Germinal center (tissue), 1 donor: ENCODE measurements at places on chromosomes 1 and 21.

- DNase-seq, result no peak
Observed at GRCh38 chr1:110218739-110219138, 8.6 kb downstream of the KCNC4 start.

- no peak for DNase-seq
Observed at GRCh38 chr1:182303778-182304177, 87.8 kb downstream of the GLUL start.

GRCh38 chr21:41851090-41851790, 27.9 kb downstream of the PRDM15 start:
- DNase-seq, result no peak

GRCh38 chr1:94819238-94819944, 766 bp upstream of the SLC44A3 start:
- DNase-seq, result no peak

- no peak for DNase-seq
Observed at GRCh38 chr1:30522031-30523004, 201.1 kb downstream of the MATN1 start.

DNA sequence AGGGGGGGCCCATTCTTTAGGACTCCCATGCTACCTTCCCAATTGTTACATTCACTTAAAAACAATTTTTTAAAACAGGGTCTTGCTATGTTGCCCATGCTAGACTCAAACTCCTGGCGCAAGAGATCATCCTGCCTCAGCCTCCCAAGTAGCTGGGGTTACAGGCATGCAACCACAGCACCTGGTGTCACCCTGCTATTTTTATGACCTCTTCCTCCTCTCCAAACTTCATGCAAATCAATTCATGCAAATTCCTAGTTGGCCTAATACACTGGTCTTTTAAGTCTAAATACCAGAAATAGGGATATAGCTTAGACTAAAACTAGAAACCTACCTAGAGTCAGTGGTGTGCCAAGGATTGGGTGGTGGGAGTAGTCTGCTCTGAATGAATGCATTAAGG, 30.1 kb downstream of the CDKN2C start:
- peak; percentile 79 for DNase-seq

- peak; percentile 48 for DNase-seq
Observed at GRCh38 chr1:94039514-94039870, 81.5 kb downstream of the ABCA4 start.

GRCh38 chr1:188514917-188515316, 1686.2 kb downstream of the PLA2G4A start:
- no peak for DNase-seq

DNA sequence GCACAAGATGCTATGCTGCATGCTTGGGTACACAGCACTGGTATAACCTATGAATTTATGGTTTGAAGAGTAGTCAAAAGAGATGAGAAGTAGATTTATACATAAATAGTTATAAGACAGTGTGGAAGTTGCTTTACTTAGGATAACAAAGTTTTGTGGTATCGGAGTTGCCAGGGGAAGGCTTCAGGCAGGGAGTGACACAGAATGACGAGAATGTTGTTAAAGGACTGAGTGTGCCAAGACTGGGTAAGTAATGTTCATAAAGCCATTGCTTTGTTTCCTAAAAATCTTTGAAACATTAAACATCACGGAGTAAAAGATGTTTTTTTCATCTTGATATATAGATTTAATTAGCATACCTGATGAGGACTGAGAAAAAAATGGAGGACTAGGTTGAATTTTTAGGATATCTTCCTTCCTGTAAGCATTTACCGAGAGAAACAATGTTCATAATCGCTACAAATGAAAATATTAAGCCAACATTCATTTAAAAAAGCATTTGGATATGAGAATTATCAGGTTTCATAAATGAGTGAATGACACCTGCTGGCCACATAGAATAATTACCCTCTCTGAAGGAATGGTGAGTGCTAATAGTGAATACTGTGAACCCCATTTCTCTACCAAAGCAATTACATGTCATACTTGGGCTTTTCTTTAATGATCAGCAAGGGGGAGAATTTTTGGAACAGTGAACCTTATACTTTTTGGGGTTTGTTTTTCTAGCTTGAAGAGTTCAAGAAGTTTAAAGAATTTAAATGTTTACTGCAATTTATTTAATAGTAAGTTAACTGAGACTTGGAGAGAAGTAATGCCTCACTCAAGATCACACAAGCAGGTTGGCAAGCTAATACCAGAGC, 28.4 kb downstream of the EXTL2 start:
- peak; percentile 14 for DNase-seq

DNA sequence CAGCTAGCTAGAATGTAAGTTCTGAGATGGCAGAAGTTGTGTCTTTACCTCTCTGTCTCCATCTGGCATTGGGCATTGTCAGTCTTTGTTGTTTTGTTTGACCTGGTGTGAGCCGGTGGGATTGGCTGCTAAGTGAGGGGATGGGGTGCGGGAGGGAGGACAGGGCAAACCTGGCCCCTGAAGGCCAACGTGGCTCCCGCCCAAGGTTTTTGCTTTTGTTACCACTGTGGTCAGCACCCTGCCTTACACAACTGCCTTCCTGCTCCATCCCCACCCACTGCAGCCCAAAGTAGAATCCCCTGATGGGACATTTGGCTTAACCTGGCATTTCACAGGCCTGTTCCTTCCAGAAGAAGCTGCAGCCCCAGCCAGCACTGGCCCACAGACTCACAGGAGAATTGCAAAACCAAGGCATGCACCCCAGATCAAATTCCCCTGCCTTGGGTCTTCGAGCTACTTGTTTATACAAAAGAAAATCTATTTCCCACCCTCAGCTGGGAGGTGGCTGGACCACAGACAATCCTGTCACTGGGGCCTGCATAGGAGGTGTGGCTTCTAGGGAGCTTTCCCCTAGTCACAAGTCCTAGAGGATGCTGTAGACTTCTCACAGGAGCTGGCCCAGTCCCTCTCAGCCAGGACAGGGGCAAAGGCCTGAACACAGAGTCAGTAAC, 147.5 kb downstream of the TRABD2B start:
- DNase-seq, result no peak

DNA sequence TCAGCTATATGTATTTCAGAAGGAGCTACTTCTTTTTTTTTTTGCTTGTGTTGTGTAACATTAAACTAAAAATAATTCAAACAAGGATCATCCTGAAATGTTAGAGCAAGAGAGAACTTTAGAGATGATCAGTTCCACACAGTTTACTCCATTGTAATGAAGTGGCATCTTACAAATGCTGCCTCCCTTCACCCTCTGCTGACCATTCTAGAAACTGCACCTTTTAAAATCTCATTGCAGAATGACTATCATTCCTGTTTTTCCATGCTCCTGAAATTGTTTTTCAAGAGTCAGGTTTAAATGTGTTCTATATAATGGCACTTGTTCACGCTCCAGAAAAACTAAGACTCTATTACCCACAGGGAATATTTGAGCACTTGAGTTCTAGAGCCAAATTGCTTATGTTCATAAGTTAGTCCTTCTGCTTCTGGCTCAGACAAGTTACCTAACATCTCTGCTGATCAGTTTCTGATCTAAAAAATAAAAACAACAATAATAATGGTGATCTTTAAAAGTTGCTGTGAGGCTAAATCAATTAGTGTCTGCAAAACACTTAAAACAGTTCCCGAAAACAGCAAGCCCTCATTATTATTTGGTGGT, 21.5 kb upstream of the SLC44A5 start:
- DNase-seq, result peak; percentile 10

DNA sequence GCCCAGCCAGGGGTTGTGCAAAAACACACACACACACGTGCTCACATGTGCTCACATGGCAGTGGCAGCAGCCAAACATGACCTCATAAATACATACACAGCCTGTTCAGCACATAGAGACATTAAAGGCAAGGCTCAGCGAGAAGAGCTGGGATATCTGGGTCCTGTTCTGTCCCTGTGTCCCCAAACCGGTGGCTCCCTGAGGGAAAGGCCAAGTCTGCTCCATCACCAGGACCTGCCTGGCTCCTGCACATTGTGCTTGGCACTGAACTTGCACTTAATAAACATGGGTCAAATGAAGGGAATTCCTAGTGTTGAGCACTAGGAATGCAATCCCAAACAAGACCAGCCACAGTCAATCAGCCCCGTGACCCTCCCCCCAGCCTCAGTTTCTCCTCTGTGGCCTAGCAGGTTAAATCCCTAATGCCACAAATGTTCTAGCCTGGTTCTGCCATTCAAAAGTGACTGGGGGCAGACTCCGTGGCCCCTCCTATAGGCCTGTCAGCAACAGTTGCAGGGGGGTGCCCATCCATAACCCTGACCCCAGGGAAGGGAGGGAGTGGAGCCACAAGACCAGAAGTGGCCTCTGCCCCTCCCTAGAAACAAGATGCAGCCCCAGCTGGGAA, 160.9 kb upstream of the VAMP3 start:
- no peak for DNase-seq

DNA sequence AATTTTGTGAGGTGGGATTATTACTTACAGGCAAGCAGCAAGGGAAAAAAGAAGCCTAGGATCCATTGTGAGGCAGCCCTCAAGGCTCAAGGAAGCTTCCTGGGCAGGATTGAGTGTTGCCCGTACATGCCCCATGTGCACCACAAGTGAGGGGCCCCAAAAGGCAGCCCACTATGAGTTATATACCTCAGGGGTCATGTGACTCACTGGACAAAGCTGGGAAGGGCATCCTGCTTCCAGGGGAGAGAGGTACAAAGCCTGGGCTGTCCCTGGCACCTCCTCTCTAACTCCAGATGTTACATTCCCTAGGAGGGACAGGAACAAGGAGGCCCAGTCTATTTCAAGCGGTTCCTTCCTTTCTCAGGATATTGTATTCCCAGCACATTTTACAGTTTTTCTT, 34.0 kb upstream of the CD1D start:
- no peak for DNase-seq

GRCh38 chr1:169576241-169576934, 9.9 kb downstream of the F5 start:
- no peak for DNase-seq

- DNase-seq, result no peak
Observed at GRCh38 chr1:225737161-225737560, 40.5 kb upstream of the SRP9 start.

GRCh38 chr1:40610156-40610555, 55.3 kb downstream of the RIMS3 start:
- DNase-seq, result no peak

GRCh38 chr1:225768662-225769426, 8.8 kb upstream of the SRP9 start:
- DNase-seq, result no peak

DNA sequence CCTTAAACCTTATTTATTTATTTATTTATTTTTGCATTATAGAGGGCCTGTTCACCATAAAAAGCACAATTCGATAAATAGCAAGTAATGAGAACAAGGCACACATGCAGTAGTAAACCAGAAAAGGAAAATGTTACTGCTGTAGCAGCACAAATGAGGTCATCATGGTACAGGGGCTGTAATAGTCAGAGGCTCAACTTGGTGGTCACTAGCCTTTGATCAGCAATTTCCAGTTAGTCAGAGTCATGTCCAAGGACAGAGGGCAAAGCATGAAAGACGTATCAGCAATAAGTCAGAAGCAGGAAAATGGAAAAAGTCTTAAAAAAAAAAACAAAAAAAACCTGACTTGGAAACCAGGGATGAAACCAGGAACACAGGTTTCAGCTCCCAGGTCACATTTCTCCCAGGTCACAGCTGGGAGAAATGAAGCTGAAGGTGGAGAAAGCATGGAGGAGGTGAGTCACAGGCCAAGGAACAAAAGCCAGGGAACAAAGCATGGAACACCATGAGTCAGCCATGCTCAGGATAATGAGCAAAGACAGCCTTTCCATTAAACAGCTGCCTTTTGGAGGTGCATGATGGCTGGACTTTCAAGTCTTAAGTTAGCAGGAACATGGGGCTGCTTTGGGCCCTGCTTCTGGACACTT, 556.3 kb downstream of the LTN1 start:
- DNase-seq, result no peak

GRCh38 chr1:21867451-21867996, 55.5 kb downstream of the LDLRAD2 start:
- no peak for DNase-seq

GRCh38 chr1:60621368-60621851, 461.0 kb upstream of the NFIA start:
- no peak for DNase-seq

DNA sequence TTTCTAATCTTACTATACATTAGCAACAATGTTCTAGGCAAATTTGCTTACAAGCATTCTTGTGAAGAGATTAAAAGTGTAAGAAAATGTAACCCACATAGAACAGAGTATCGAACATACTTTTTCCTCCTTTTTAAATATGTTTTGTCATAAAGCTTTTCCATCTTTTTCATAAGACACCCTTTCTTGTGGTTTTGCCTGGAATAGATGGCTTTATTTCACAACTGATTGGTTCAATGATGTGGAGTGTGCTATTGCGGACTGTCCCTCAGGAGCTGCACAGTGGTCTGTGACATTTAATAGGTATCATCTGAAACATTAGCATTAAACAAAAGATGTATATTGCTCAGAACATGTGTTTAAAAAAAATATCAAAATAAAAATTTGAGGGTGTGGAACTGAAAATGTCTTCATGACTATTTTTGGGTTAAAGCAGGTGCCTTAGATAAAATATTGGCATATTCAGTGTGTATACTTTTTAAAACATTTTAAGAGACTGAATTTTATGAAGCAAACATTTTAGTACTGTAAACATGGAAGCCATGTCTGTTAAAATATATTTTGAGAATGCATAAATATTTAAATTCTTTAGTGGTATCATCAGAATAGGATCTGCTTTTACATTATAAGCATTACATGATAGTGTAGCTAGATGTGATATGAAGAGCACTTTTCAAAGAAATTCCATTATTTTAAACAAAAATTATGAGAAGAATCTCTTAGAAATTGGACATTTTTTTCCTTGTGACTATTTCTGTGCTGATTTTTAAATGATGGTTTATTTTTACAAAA, 48.3 kb upstream of the C1orf146 start:
- DNase-seq, result no peak

DNA sequence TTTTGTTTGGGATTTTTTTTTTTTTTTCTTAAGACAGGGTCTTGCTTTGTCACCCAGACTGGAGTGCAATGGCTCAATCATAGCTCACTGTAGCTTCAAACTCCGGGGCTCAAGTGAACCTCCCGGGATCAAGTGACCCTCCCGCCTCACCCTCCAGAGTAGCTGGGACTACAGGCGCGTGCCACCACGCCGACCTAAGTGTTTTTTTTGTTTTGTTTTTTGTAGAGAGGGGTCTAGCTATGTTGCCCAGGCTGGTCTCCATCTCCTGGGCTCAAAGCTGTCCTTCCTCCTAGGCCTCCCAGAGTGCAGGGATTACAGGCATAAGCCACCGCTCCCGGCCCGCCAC, 776 bp downstream of the HLCS start:
- DNase-seq, result no peak

DNA sequence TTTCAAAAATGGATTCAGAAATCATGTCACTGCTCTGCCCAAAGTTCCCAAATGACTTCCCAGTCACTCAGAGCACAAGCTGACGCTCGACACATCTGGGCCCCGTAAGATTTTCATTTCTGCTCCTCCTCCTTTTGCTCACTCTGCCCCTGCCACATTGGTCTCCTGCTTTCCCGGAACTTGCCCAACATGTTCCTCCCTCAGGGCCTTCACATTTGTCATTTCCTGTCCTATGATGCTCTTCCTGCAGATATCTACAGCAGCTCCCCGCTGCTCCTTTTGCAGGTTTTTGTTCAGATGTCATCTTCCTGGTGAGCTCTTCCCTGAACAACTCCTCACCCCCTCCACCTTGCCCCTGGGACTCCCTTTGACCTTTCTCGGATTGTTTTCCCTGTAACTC, 58.5 kb upstream of the IVNS1ABP start:
- no peak for DNase-seq
